ENCODE measurements at places on chromosomes 2 and 18.

DNA sequence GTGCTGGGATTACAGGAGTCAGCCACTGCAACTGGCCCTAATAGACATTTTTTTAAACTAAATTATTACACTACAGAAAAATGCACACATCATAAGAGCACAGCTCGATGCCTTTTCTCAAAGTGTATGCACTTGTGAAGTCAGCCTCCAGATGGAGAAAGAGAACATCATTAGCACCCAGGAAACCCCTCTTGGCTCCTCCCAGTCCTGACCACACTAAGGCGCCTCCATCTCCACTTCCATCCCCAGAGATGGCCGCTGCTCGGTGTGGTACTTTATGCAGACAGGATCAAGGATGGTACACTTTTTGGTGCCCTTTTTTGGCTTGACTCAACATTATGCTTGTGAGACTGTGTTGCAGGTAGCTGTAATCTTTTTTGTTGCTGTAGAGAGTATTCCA lies 34.8 kb downstream of the RRM2 start:
- no peak for DNase-seq

DNA sequence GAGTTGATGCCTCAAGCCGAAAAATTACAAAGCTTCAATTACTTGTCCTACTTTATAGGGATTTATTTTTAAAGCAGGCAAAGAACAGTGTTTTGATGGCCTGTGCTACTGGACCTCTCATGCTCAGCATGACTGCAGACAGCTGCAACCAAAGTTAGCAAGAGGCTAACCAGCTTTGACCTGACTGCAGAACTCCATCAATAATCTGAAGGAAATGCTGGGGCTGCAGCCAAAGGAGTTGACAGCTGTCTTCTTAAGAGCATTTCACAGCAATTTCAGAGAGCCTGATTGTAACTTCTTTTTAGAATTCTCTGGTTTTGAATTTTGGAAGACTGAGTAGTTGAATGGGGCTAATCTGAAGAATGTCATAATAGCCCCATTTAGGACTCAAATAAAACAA lies 46.5 kb upstream of the SESTD1 start:
- DNase-seq: no peak

DNA sequence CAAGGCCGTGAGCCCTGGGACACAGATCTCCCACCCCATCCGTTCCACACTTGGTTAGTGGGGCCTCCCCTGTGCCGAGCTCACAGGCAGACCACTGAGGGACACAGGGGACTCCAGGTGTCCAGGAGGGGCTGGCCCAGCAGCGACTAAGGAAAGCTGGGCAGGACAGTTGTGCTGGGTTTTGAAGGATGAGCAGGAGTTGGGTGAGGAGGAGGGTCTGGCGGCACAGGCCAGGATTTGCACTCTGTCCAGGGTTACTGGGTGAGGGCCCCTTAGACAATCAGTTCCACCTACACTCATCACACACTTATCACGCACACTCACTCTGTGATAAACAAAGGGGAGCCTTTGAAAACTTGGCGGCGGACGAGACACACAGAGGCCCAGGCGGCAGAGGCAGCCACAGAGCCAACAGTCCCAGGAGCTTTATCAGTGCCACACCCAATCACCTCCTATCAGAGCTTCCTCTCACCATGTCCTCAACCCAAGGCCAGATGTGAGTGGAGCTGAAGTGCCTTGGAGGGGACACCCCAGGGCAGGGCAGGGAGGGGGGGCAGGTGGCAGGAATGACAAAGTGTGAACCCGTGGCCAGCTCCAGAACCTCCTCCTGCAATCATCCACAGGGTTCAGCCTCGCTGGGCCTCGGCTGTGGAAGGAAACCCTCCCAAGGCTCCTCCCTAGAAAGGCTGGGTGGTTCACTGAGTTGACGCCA lies 26.6 kb downstream of the BIN1 start:
- DNase-seq: no peak

- DNase-seq: no peak
Observed at GRCh38 chr2:54597153-54597848, 126.2 kb upstream of the EML6 start.

GRCh38 chr2:169046440-169047151 lies 15.5 kb upstream of the ABCB11 start:
- no peak for DNase-seq

Data from hippocampal formation (tissue), 2 donors.